ENCODE measurements at places on chromosomes 7 and 10.

DNA sequence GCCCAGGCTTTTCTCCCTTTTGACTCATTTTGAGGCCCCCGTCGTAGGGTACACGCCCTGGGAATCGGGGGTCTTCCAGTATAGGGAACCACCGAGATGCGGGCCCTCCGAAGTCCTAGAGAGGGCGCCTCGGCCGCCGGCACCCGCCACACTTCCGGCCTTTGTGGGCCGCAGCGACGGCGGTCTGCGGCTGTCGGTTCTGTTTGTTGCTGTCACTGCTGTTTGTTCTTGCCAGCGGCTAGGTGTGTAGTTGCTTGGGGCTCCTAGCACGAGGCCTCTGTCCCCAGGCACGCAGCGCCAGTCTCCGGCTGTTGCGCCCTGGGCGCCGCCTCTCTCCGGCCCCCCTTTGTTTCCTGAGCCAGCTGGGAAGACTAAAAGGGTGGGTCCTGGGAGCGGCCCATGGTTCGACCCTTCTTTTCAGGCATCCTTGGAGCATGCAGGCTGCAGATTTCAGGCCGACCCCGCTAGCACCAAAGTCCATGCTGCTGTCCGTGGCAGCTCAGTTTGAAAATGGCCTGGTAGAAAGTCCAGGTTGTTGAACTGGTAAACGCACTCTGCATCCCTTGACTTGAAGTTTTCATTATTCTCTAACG, 17.8 kb upstream of the ZKSCAN1 start:
- peak; percentile 50 for DNase-seq

DNA sequence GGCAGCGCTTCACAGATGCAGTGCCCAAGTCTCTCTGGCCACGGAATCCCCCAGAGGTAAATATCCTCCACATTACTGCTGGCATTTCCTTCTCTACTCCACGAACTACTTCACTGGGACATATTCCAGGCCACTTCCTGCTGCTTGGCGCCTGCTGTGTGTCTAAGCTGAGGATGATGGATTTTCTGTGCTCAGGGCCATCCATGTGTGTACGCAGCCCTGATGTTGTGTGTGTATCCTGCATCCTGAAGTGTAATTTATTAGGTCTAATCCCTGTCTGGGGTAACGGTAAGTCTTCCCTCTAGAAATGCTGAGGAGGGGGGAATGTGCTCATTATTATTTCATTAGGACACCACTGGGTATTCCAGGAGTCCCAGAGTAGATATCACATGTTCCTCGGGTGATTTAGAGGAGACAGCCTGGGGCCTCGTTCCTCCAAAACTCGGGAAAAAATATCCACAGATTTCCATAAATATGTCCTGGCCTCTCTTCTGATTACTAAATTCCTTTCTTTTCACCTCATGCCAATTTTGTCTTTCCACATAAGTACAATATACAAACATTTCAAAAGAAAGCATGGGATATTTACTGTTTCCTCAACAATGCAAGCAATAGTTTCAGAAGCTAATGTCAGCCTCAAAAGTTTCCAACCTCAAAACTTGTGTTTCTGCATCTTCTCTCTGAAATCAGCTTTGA, 25.5 kb upstream of the HABP2 start:
- no peak for DNase-seq

GRCh38 chr7:155003092-155003375, at the start of gene PAXIP1:
Gene PAXIP1 (minus strand): TSS chr7:155003124. CDS start chr7:155002929, 195 bp downstream.
- DNase-seq, result no peak

DNA sequence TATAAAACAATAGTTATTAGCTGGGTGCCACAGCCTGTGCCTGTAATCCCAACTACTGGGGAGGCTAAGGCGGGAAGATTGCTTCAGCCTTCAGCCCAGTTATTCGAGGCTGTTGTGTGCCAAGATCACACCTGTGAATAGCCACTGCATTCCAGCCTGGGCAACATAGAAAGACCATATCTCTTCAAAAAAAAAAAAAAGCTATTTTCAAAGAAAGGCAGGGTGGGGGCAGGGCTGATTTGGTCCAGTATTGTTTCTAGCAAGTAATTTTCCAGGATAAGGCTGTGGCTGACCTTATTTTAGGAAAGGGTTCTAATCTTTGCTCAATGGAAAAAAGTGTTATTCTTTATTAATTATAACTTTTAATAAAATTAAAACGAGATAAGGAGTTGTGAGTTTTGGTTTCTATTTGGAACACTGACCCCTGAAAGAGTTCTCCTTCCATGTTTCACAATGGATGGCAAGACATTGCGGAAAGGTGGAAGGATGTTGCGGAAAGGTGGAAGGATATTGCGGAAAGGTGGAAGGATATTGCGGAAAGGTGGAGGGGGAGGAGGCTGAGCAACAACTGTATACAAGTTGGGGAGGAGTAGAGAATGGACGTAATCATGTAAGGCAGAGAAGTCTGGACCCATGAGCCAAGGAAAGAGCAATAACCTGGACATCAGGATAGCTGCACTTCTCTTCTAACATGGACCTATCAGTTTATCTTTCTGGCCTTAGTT, 1.5 kb upstream of the C1GALT1 start:
- no peak for DNase-seq

DNA sequence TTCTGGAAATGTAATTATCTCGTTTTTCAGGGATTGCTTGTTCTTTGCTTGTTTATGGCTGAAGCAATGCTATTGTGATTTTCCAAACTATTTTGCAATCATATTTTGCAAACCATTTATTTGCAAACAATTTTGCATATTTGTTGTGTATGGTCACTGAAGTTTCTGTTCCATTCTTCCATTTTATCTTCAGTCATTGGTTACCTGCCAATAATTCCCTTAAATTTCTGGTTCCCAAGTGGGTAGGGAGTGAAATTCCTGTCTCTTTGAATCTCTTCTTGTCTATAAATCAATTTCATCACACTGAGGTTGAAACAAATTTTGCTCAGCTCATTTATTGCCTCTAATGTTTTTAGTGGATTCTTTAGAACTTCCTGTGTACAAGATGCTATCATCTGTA, 401.7 kb upstream of the VWC2 start:
- DNase-seq, result no peak

- no peak for DNase-seq
Observed at GRCh38 chr10:130902929-130903328, 408.6 kb downstream of the TCERG1L start.

DNA sequence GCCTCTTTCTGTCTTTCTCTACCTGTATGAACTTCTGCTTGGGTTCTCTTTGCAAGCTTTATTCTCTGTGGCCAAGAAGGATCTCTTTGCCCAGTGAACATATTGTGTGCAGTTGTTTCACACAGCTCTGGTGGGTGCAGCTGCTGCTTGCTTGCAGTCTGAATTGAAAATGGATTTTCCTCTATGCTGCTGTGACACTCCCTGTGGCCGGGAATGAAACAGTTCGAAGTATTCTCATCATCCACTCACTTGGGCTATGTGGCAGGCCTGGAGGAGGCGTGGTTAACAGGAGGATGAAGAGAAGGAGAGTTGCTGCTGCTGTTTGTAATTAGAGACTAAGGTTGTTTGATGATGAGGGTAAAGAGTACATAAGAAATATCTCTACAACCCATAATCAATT, 28.4 kb upstream of the ITGA8 start:
- DNase-seq, result no peak

- no peak for DNase-seq
Observed at GRCh38 chr10:103090911-103091310, 102.2 kb downstream of the NT5C2 start.

DNA sequence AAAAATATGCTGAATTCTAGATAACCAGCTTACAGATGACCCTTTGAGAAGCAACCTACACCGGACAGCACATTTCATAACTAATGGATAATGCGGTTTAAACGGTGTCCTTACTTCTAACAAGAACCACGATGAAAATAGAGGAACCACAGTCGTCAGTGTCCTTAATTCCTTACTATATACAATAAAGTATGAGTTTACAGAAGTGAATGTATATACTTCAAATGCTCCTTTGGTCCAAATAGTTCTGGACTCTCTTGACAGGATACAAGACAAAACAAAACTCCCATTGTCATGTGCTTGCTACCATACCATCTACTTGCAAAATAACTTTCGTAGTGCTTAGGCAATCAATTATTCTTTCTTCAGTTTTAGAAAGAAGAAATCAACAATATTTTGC, 2.4 kb downstream of the NAMPT start:
- DNase-seq, result no peak

- DNase-seq, result no peak
Observed at GRCh38 chr10:96025566-96025965, 17.8 kb upstream of the CCNJ start.

DNA sequence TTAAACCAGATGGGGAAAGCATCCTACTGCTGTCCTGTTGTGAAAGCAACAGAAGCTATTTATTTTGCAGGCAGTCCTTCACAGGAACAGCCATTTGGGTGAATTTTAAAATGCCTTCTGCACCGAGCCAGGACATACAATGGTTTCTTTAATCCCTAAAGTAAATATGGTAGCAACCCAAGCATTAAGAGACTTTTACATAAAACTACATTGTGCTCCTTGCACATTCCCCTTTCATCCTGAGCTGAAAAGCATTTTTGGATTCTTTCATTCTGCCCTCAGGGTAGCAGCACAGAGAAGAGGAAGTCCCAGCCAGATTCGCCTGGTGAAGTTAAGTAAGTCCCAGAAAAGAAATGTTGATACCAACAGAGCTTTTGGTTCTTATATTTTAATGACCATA, 84.0 kb upstream of the FAM3C start:
- no peak for DNase-seq

GRCh38 chr10:103448746-103449145, 3.4 kb downstream of the CALHM2 start:
- DNase-seq, result no peak

DNA sequence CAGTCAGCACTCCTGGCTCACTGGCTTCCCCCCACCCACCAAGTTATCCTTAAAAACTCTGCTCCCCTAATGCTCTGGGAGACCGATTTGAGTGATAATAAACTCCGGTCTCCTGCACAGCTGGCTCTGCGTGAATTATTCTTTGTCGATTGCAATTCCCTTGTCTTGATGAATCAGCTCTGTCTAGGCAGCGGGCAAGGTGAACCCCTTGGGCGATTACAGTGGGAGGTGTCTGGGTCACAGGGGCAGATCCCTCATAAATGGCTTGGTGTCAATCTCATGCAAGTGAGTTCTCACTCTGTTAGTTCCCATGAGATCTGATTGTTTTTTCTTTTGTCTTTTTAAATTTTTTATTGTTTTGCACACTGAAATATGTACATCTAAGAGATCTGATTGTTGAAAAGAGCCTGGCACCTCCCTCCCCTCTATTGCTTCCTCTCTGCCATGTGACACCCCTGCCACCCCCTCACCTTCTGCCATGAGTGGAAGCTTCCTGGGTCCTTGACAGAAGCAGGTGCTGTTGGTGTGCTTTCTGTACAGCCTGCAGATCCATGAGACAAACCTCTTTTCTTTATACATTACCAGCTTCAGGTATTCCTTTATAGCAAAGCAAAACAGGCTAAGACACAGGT, 20.5 kb downstream of the OTUD1 start:
- no peak for DNase-seq

DNA sequence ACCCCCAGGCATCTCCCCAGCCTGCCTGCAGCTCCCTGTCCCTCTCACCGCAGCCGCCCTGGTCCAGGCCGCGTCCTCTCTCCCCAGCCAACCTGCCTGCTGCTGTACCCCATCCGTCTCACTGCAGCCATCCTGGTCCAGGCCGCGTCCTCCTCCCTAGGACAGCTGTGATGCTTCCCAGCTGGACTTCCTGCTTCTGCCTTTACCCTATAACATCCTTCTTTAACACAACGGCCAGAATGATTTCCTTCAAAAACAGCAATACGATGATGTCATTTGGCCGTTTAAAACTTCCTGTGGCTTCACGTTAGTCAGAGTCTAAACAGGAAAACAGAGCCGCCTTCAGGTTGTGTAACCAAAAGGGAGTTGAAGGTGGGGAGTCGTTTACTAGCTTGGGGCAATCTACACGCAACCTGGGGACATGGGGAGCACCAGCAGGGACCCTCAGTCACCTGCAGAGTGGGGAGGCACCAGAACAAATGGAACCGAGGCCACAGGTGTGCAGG, 32.2 kb upstream of the ZFAND2A start:
- DNase-seq, result no peak

DNA sequence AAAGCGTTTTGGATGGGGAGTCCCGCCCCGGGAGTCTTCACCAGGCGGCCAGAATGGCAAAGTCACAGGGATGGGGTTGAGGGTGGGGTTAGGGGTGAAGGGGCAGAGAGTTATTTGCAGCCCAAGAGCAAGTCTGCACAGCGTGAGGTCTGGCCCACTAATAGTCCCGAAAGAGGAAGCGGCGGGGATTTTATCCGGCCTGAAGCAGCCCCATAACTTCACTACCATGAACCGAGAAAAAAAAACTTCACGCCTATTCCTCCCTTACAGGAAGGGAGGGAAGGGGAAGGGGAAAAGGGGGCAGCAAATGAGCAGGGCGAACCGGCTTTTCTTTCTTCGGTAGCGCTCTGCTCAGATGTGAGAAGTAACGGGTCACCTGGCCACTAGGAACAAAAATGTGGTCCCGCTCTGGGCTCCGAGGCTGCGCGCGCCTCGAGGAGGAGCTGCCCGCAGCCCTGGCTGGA, 712 bp downstream of the ITPRIP start:
- DNase-seq, result no peak

GRCh38 chr10:104589431-104589830, 51.7 kb upstream of the SORCS3 start:
- no peak for DNase-seq

DNA sequence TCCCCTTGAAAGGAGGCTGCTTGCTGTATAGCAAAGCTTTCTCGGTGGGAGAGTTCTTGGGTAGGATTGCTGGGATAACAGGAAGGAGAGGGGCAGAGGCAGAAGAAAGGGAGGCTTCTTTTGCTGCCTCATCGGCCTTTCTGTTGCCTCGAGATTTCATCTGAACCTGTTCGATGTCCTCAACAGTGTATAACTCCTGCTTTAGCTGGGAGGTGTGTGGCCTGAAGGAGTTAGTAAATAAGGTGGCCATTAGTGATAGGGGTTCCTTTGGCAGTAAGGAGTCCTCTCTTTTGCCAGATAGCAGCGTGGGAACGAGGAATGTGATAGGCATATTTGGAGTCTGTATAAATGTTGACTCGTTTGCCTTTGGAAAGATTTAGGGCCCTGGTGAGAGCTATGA, 20.0 kb downstream of the SCIN start:
- DNase-seq, result no peak

DNA sequence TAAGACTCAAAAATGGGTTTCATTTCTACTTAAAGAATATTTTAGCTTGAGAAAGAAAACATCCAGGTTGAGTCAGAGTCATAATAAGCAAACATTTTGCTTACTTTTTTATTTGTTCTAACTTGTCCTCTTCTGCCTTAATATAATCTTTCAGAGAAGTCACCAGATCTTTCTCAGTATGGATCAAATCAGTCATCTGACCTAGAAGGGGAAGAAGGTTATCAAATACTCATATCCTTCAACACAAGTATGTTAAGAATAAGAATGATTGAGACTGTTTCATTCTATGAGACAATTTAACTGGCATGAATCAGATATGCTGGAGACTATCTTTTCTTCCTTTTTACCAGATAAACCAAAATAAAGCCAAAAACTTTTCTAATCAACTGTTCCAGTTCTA, 23.0 kb downstream of the P4HA1 start:
- DNase-seq, result no peak

GRCh38 chr10:51255381-51255780, 181.1 kb downstream of the PRKG1 start:
- DNase-seq, result no peak

- no peak for DNase-seq
Observed at GRCh38 chr7:137743021-137743420, 103.8 kb downstream of the DGKI start.
